NCI-H1436 (cell line): ENCODE measurements at places on chromosomes 16 and 17.

DNA sequence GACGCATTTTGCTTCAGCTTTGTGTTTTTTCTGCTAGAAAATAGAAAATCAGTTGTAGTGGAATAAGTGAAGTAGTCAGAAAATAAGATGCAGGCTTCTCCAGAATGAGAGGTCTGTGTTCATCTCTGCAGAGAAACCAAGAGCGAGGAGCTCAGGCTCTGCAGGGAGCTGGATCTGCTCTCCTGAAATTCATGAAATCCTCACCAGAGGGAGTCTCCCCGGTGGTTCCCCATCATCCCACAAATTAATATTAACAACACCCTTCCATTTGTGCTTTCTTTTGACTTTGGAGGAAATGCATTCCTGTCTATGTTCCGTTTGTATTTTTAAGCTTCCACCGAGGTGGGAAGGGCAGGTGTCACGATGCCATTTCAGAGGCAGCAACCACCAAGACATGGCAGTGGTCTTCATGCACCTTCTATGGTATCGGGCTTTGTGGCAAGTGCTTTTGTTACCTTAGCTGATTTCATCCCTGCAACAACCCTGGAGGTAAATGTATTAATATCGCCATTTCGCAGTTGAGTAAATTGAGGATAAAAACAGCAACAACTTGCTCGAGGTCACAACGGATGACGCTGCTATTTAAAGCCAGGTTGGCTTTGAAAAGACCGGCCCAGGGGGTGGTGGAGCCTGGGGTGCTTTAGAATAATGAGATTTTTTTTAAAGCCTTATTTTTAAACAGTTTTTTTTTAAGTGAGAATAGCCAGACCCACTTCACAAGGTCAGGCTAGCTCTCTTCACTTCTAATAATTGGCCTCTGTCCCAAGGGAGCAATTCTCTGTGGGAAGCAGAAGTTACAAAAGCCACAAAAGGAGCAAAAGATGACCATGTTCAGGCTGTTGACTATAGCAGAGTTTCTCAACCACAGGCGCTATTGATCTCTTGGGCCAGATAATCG lies 367.6 kb upstream of the ERCC4 start:
- no peak for DNase-seq

DNA sequence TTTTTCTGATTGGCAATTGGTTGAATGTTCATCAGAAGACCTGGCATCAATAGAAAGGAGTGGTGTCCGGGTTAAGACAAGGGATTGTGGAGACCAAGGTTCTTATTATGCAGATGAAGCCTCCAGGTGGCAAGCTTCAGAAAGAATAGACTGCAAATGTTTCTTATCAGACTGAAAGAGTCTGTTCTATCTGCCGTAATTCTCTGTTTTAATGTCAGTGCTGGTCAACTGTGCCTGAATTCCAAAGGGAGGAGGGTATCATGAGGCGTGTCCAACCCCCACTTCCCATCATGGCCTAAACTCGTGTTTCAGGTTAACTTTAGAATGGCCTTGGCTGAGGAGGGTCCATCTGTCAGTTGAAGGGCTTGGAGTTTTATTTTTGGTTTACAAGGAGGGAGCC lies 60.4 kb upstream of the AKTIP start:
- no peak for DNase-seq

DNA sequence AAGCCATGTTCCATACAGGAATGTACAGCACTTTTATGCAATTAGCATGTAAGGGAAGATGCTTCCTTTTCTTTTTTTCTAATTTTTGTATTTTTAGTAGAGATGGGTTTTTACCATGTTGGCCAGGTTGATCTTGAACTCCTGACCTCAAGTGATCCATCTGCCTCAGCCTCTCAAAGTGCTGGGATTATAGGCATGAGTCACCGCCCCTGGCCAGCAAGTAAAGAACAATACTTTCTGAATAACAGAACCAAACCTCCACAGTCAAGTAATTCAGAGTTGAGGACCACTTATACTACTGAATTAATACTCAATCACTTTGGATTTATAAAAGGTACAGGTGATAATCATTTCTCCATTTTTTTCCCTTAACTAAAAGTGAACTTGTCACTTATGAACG lies 13.0 kb downstream of the C16orf87 start:
- no peak for DNase-seq

DNA sequence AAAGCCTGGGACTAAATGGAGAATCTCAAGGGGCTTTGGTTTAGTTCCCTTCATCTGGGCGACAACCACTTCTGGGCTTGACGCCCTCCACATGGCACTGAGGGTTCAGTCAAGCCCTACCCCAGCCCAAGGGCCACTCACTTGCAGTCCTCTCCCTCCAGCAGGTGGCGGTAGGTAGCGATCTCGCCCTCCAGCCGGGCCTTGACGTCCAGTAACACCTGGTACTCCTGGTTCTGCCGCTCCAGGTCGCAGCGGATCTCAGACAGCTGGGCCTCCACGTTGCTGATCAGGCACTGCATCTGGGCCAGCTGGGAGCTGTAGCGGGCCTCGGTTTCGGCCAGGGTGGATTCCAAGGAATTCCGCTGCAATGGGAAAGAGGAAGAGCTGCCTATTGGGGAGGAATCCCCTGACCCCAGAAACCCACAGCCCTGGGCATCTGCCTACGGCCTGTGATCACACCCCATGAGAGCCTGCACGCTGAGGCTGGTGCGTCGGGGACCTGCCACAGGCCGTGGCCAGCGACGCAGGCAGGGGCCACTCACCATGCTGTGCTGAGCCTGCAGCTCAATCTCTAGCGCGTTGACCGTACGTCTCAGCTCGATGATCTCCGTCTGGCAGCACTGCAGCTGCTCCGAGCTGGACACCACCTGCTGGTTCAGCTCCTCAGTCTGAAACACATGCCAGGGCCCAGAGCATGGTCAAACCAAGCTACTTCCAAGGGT lies 2.7 kb downstream of the KRT36 start:
- no peak for DNase-seq

DNA sequence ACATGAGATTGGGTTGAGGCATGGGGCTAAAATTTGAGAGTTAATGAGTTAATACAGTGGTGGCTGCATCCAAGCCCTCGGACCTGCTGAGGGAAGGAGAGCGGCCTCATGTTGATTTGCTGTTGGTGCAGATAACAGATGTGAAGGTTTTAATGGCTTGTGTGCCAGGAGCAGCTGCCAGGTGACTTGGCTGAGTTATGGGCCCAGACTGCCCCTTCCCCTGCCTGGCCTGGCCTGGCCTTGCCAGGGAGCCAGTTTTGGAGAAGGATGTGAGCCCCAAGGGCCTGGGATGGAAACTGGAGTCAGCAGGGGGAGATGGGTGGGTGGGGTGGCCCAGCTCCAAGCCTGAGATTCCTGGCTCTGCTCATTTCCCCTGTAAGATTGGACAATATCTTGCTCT lies 230.1 kb downstream of the CBLN1 start:
- no peak for DNase-seq

- no peak for DNase-seq
Observed at GRCh38 chr17:10790491-10791401, 13.2 kb downstream of the TMEM238L start.

DNA sequence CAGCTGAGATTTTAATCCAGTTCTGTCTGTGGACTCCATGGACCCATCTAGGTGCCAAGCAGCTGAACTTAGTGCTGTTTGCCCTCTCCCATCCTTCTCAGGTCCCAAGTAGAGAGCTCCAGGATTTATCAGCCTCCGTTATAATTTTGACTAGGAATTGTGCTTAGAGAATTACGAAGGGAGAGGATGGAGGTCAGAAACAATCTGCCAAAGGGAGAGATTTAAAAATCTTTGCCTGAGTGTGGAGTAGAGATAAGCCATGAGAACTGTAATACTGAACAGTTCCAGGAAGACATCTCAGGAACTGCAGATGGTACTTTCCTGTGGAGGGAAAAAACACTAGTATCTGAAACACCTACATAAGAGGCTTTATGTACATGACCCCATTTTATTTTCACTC lies 27.0 kb downstream of the CEP95 start:
- no peak for DNase-seq

DNA sequence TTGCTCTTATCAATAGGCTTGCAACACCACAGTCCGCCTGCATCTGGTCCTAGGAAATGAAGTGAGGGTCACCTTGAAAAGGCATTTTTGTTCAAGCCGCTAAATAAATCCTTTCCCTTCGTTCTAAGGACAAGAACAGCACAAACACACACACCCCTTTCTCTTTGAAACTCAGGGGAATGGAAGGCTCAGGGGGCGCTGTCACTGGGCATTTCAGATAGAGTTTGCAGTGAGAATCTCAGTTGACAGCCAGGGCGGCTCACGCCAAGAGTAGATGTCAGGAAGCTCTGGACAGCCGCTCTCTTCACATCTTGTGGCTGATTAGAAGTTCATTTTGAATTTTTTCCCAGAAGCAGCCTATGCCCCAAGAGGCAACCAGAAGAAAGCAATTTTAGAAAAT lies 39.8 kb downstream of the ABAT start:
- DNase-seq, result no peak

DNA sequence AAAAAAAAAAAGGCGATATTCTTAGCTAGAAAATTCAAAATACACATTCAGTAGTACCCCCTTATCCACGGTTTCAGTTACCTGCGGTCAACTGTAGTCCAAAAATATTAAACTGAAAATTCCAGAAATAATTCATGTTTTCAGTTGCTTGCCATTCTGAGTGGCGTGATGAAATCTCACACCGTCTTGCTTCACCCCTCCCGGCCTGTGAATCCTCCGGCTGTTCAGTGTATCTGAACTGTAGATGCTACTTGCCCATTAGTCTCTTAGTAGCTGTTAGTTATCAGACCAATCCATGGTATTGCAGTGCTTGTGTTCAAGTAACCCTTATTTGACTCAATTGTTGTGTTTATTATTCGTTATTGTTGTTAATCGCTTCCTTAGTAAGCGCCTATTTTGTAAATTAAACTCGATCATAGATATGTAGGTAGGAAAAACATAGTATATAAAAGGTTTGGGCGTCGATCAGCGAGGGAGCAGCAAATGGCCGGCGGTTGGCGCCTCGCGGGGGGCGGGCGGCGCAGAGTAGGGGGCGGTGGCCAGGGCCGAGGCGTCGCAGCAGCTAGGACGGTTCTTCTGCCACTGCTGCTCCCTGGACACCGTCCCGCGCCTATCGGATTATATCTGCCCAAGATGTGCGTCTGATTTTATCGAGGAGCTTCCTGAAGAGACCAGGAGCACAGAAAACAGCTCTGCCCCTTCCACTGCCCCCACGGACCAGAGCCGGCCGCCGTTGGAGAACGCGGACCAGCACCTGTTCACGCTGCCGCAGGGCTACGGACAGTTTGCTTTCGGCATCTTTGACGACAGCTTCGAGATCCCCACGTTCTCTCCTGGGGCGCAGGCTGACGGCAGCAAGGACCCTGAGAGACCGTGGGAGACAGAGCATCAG lies 39.8 kb upstream of the AKAP1 start:
- no peak for DNase-seq

- DNase-seq, result no peak
Observed at GRCh38 chr17:6444571-6445335, 498 bp downstream of the PIMREG start.

DNA sequence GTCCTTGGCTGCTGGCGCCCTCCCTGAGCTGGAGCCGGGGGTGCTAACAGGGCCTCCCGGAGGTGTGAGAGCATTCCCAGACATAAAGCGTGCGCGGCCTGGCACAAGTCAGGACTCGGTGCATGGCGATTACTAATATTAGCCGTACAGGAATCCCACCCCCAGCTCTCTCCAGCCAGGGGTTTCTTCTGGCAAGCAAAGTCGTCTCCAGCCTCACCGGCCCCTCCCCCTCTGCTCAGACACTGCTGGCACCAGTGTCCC lies 5.0 kb downstream of the CASKIN1 start:
- no peak for DNase-seq

DNA sequence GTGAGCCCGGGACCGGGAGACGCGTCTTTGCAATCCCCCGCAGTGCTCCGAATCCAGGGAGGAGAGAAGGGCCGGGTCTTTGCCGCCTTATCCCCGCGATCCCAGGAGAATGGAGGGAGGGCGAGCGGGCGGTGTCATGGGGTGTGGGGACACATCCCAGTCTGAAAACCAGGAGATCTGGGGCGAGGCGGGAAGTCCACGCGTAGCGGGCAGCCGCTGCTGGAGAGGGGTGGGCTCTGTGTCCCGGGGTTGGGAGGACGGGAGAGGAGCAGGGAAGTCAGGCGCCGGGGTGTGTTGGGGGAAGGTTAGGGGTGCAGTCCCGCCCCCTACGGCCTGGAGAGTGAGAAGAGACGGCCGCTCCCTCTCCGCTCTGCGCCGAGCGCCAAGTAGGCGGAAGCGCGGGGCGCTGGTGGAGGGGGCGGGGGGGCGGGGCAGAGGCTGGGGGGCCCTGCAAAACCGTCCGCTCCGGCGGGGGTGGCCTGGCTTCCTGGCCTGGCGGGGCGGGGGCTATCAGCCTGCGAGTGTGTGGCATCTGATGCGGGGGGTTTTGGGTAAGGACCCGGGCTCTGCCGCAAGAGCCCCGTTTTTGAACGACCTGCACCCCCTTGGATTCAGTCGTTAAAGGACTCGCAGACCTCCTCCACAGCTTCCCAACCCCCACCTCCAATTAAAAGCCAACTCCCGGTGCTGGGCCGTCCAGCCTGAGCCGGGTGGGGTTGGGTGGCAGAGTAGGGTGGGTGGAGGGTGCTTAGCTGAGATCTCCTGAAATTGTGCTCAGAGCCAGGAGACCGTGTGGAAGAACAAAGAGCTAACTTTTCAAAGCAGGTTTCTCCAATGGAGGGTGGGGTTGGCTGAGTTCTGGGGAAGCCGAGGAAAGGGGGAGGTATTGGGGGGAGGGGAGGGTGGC lies 654 bp downstream of the LASP1 start:
- DNase-seq, result peak; percentile 48

GRCh38 chr17:33421933-33422332 lies 128.8 kb upstream of the ASIC2 start:
- no peak for DNase-seq

DNA sequence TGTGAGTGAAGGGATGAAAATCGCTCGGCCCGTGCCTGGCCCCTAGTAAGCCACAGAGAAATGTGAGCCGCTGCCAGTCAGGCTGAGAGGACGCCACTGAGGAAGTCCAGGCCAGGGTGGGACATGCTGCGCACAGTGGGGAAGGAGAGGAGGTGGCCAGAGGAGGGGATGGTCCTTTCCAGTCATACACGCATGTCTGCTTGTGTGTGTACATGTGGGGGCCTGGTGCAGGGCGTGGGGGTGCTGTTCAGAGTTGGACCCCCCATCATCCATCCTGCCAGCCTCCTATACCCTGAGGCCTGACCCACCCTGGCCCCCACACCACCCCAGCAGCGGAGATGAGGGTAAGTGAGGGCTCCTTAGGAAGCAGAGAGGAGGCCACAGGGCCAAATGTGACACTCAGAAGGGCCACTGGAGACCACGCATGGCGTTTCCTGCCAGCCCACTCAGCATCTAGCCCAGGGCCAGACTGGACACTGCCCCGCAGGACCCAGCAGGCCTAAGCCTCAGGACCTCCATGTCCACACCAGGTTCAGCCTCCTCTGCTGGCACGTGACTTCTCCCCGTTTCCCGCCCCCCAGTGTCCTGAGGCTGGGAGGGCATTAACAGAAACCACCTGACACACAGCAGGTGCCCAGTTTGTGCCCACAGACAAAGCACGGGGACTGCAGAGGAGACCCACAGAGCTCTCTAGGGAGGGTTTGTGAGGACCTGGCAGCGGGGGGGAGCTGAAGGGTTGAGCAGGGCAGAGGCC lies 7.0 kb downstream of the DOC2A start:
- no peak for DNase-seq
